HT-29 (cell line): ENCODE measurements at places on chromosomes 7 and 10. TPM values are rescaled to one million over a fixed set of nuclear protein-coding genes. Genes with fewer than 3 reads are reported as not detected.

- no peak for DNase-seq
These were observed 202.0 kb downstream of the ARL4A start for GRCh38 chr7:12889391-12889790.

DNA sequence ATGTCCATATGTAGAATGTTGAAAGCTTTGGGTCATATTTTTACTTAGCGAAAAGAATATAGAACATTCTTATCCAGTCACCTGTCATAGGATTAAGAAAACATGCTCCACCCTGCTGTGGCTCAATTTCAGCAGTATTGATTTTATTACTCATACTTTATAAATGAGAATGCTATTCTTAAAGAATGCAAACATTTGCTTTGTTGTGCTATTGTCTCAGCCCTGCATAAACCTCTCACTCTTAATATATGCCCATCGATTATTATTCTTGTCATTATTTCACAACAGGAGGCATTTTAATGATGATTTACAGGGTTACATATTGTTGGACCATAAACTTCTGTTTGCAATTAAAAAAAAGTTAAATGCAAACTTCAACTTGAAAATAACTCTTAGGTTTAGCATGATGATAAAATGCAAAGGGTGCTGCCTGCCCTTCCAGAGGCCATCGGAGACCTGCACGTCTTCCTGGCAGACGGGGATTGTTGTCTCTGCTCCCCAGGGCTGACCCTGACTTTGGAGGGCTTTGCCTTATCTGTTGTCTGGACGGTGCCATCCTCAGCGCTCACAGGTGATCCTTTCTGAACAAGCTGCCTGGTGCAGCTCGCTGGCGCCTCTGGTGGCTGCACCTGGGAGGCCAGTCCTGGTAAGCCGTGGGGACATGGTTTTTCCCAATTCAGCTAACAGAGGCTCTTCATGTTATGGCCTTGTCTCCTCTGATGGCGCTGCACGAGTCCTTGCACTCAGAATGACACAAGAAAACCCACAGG is 50.0 kb upstream of the SHH start:
- peak; percentile 61 for DNase-seq

GRCh38 chr7:91431601-91432000 is 167.4 kb downstream of the FZD1 start:
- DNase-seq, result no peak

- peak; percentile 80 for DNase-seq
These were observed 195.2 kb downstream of the MDFIC start for GRCh38 chr7:115116773-115117715.

- no peak for DNase-seq
These were observed 3.5 kb downstream of the PTTG1IP2 start for GRCh38 chr7:90472805-90473540.

DNA sequence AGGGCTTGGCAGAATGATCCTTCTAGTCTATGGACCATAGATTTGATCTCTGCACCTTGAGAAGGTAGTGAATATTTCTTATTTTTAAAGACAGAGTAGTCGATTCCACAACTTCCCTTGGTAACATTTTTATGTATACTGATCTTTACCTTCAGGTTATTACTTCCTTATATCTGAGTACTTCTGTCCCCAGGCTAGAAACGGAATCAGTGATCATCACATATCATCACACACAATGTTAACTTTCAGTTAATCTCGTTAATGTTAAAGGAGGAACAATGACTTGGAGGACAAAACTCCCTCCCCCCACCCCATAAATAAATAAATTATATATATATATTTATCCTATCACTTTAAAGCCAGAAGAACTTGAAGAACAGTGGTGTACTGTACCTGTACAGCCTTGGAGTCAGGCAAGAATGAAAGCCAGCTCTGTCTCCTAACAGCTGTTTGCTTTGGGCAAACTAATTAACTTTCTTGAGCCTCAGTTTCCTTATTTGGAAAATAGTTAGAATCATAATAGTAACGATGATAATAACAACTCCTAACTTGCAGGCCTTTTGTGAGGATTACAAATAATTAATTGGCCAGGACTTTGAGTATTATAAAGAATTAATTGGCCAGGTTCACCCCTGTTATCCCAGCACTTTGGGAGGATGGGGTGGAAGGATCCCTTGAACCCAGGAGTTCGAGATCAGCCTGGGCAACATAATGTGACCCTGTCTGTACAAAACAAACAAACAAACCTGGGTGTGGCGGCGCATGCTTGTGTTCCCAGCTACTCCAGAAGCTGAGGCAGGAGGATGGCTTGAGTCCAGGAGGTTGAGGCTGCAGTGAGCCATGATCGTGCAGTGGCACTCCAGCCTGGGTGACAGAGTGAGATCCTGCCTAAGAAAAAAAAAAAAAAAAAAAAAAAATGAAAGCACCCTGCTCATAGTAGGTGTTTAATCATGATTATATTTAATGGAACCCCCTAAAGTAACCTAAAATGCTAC is 63.5 kb downstream of the SAMD9 start:
- no peak for DNase-seq

- DNase-seq, result peak; percentile 36
These were observed 572 bp upstream of the BHLHA15 start for GRCh38 chr7:98210513-98211220.

DNA sequence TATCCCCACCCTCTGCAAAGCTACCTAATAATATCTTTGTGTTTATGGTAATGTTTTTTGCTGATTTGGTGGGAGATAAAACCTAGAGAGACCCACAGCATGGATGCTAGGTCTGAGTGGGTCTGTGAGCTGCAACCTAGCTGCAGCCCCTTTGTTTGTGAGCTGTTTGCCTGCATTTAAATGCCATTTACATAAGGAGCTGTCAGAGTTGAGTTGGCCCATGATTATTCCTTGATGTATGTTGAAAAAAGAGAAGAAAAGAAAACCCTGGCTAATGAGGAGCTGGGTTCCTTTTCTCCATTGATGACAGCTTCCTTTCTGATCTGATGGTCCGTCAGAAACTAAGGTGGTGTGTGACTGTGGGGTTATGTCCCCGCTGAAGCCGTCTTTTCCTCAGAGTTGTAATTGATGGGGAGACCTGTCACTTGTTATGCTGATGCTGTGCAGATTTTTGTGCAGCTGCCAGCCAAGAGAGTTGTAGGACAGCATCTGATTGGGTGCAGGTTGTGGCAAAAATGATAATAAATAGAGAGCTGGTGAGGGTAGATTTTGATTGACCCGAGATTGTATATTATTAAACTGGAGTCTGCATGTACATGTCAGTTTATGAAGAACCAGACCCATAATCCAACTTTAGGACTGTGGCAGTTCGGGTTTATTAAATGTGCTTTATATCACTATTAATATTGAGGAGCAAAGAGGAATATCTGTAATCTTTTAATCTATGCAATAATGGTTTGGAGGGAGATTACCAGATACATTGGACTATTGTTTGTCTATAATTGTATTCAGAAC is 219.8 kb downstream of the AUTS2 start:
- no peak for DNase-seq

GRCh38 chr7:16046041-16046440 is 359.6 kb upstream of the MEOX2 start:
- no peak for DNase-seq

DNA sequence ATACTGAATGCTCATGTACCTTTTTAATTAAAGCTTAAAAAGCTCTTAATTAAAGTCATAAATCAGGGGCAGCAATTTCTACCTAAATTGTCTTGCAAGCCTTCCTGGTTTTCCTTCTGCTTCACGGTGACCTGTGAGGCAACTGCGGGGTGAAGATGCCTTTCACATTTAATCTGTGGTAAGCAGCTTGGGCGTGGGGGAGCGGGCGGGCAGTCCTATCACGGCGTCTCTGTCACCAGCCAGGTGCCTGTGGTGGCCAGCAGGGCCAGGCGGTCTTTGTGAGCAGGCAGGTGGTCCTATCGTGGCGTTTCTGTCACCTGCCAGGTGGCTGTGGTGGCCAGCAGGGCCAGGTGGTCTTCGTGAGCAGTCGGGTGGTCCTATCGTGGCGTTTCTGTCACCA is 269.2 kb upstream of the PPP2R2D start:
- DNase-seq, result no peak

DNA sequence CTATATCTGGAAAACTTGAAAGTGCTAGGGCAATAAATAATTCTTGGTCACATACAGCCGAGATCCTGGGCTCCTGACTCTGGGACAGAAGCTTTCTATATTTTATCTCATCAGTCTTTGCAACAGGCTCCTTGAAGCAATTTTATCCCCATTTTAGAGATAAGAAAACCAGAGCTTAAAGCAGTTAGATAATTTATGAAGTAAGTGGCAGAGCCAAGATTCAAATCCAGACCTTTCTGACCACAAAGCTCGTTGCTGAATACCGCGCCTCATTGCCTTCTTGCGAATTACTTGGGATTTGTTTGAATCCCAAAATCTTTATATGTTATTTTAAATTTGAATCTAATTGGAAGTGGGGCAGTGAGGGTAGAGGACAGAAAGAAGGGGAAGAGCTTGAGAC is 106.0 kb downstream of the TCF7L2 start:
- no peak for DNase-seq

- no peak for DNase-seq
These were observed 64.5 kb upstream of the EEPD1 start for GRCh38 chr7:36088553-36088952.

GRCh38 chr7:2932402-2933251 is 88.5 kb upstream of the GNA12 start:
- no peak for DNase-seq

DNA sequence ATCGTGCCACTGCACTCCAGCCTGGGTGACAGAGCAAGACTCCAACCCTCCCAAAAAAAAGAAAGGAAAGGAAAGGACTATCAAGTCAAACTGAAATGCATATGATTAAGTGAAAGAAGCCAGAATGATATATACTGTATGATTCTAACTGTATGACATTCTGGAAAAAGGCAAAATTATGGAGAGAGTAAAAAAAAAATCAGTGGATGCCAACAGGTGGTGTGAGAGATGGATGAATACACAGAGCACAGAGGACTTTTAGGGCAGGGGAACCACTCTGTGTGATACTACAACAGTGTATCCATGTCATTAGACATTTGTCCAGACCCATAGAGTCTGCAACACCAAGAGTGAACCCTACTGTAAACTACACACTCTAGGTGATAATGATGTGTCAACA is 99.2 kb downstream of the SLIT1 start:
- DNase-seq, result no peak

- no peak for DNase-seq
These were observed 50.2 kb upstream of the SUN1 start for GRCh38 chr7:781936-782529.

DNA sequence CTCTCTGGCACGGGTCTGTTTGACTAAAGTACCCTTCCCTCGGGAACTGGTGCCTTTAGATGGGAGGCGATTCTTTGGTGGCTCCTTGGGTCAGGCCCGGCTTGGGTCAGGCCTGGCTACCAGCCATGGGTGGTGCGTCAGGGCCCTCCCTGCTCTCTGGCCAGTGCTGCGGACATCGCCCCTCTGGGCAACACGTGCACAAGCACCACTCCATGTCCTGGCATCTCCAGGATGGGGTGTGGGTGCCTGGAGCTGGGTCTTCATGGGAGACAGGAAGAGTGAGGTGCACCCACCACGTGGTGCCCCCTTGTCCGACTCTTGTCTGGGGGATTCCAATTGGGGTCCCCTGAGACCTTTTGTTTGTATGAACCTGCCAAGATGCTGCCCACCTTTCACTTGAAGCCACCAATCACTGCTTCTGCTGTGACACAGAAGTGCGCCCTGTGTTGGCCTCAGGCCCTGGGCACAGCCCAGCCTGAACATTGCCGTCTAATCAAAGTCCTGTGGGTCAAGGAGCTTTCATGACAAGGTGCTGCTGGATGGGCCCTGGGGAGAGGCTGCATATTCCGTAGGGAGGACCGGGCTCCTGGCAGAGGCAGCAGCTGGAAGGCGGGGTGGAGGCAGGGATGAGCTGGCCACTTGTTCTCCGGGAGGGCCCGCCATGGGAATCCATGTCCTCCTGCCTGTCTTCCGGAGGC is 11.1 kb upstream of the PWWP2B start:
- DNase-seq, result no peak

DNA sequence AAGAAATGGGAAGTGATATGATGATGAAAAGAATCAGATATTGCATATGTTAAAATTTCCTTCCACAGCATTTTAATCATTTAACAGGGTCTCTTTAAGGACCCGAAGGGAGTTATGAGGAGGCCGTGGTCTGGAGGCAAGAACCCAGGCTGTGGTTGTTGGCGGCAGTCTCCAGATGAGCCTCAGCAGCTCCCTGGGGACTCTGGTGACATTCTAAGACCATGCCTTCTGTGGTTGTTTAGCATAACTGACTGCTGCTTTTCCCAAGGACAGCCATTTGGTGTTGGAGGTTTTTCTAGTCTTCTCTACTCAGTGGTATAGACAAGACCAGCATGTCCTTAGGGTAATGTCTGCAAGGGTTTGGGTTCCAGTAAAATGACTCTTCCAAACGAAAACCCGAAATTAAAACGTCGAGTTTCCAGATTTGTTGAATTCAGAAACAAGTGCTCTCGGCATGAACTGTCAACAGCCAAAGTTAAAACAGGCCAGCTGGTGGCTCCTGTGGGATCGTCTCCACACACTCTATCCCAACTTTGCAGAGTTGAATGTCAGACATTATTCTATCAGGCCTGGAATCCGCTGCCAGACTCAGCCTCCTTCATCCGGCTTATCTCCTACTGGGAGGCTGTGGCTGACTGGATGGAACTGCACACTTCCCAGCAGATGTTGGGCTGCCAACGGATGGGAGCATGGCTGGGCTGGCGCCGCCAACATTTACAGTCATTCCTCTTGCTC is 183.1 kb downstream of the TAX1BP1 start:
- no peak for DNase-seq

The C10orf90 gene
- total RNA-seq, result not detected in 2 replicates

The NEUROG3 gene
- 0.99 and 1.5 TPM in 2 replicates for total RNA-seq

The ITIH5 gene
- not detected in 2 replicates for total RNA-seq

The CDHR1 gene
- not detected in 2 replicates for total RNA-seq

The TRIM73 gene
- 2.5 and 4.5 TPM in 2 replicates for total RNA-seq

The RBM20 gene
- 0.13 TPM in 1 of 2 replicates, not detected in the other for total RNA-seq

The GPR26 gene
- total RNA-seq, result not detected in 2 replicates

The HTR7 gene
- not detected in 2 replicates for total RNA-seq

The HKDC1 gene
- 27.5 and 29.7 TPM in 2 replicates for total RNA-seq

The MDH2 gene
- total RNA-seq, result 188 and 199 TPM in 2 replicates

The PRKCQ gene
- total RNA-seq, result 0.03 and 0.21 TPM in 2 replicates

The GIMAP1 gene
- not detected in 2 replicates for total RNA-seq
